ENCODE measurements at places on chromosomes 6 and 20. TPM values are rescaled to one million over a fixed set of nuclear protein-coding genes. Genes with fewer than 3 reads are reported as not detected.

HCRTR2 gene
- total RNA-seq = not detected

SUMO4 gene
- 9.5 TPM for total RNA-seq

SCUBE3 gene
- total RNA-seq = 0.22 TPM

EBF4 gene
- total RNA-seq = 0.99 TPM

ZC2HC1B gene
- not detected for total RNA-seq

FAM162B gene
- not detected for total RNA-seq

TRIM15 gene
- total RNA-seq = not detected

CLPSL2 gene
- not detected for total RNA-seq

NRSN1 gene
- not detected for total RNA-seq

PLCG1 gene
- 425 TPM for total RNA-seq

MEP1A gene
- total RNA-seq = not detected

DOK5 gene
- total RNA-seq = not detected

C20orf144 gene
- total RNA-seq = 0.43 TPM

WFDC10B gene
- not detected for total RNA-seq

CGA gene
- total RNA-seq = not detected

PTPRT gene
- not detected for total RNA-seq

SMLR1 gene
- not detected for total RNA-seq

KHDC1 gene
- 3.2 TPM for total RNA-seq

FABP7 gene
- total RNA-seq = not detected

SLC12A5 gene
- 1.9 TPM for total RNA-seq

HCK gene
- 0.61 TPM for total RNA-seq

SERINC3 gene
- 72.7 TPM for total RNA-seq

ZSCAN12 gene
- 13.9 TPM for total RNA-seq

CCM2L gene
- not detected for total RNA-seq

BTN1A1 gene
- not detected for total RNA-seq

GABRR1 gene
- total RNA-seq = not detected

HLA-DPB1 gene
- 44.7 TPM for total RNA-seq

TBC1D32 gene
- 12.1 TPM for total RNA-seq

FAM217A gene
- not detected for total RNA-seq

FNDC11 gene
- total RNA-seq = 0.48 TPM

FUT9 gene
- total RNA-seq = not detected

TREML1 gene
- not detected for total RNA-seq

CFB gene
- total RNA-seq = 2.1 TPM

DYNLRB1 gene
- 91.2 TPM for total RNA-seq

RAET1G gene
- not detected for total RNA-seq

SOBP gene
- 1.4 TPM for total RNA-seq

PAX1 gene
- total RNA-seq = not detected

CSTF1 gene
- 58.3 TPM for total RNA-seq

SIRPB2 gene
- total RNA-seq = not detected

UST gene
- total RNA-seq = 2.9 TPM

MPIG6B gene
- total RNA-seq = 1.2 TPM

KIAA1755 gene
- not detected for total RNA-seq

MTG2 gene
- 34.9 TPM for total RNA-seq

OGFR gene
- 81.1 TPM for total RNA-seq

C20orf204 gene
- 9.7 TPM for total RNA-seq

All from activated naive CD8-positive, alpha-beta T cell treated with anti-CD3 and anti-CD28 coated beads, Interleukin-2, amount 10 ng/mL, durations not matched to agents 7 days and 5 days (primary cell).